ENCODE measurements at places on chromosomes 6 and 20.

DNA sequence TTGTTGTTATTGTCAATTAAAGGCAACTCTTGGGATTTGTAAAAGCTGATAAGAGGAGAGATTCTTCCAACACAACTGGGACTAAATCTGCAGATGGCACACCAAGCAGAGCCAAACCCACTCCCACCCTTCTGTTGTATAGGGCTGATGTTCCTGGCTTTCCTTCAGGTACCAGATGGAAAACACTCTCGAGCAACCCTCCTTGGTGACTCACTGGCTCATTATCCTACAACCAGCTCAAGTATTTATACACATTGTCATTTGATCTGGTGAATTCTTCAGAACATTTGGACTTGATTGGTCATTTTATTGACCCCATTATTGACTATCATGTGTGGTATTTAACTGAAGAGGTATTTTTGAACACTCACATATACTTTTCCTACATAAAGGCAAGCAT is 190.3 kb upstream of the PCSK2 start:
- no peak for DNase-seq

DNA sequence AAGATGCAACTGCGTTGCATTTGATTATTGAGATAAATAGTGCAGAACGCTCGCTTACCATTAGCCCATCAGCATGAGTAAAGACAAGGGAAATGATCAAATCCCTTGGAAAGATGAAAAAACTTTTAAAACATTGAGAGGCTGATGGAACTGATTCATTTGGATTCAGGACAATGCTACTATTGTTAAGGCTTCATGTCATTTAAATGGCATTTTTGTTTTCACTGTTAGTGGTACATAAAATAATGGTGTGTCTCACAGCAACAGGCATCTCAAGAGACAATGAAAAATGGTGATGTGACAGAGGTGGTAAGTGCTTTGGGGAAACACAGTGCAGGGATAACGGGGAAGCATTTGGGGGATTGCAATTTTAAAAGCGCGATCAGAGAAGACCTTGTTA is 159.7 kb upstream of the KCNG1 start:
- no peak for DNase-seq

DNA sequence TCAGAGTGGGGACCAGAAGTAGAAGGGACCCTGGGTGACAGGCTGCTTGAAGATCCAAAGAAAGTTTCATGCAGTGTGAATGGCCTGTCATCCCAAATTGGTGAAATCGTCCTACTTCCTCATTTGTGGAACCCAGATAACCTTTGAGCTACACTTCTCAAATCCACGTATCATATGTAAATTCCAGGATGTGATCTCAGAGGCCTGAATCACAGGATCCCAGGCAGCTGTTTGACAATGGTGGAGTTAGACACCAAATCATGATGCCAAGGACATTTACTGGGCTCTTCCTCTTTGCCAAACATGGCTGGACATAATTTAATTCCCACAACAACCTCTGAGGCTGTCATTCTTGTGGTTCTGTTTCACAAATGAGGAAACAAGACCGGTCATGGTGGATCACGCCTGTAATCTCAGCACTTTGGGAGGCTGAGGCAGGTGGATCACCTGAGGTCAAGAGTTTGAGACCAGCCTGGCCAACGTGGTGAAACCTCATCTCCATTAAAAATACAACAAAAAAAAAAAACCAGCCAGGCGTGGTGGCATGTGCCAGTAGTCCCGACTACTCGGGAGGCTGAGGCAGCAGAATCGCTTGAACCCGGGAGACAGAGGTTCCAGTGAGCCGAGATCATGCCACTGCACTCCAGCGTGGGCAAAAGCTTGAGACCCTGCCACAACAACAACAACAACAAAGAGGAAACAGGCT is 39.9 kb upstream of the TTPAL start:
- DNase-seq, result no peak

DNA sequence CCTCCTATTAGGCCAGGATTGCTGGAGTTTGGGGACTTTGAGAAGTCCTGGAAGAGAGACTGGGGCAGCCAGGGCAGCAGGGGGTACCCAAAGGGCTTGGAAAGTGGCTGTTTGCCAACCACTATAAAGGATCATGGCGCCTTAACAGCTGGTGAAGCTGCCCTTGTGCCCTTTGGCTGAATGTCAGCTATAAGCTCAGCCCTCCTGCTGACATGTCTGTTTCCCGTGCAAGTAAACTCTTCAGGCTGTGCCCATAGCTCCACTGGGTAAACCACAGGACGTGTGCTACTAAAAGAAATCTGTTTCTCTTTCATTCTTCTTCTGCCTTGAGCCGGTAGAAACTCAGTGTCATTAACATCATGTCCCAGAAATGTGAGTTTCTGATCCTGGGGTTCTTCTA is 97.3 kb downstream of the CAP2 start:
- DNase-seq, result no peak

DNA sequence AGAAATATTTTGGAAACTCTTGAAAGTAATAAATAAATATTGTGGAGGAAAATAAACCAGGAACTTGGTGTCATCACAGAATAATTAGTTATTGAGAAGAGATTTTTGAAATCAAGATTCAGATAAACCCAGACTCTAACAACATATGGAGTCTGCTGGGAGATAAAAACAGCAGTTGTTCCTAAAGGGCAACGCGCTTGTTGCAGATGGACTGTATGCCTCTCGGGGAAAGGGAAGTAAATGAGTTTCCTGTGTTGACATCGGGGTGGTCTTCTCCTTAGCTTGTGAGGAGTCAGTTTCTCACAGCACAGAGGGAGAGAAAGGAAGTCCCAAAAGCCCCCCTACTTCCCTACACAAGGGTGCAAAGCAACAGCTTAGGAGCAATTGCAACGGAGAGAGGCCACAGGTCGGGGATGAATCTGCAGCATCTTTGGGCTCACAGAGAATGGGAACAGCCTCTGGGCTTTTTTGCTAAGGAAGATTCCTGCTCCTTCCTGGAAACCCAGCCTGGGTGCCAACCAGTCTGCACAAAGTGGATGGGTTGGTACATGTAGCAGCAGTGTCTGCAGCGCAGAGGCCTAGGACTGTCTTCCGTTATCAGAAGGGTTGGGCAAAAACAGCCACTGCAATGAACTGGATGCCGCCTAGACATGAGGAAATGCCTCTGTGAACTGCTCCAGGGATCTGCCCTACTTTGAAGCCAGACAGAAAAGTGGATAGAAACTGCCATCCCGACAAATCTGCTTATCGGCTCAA is 603.0 kb upstream of the NRSN1 start:
- no peak for DNase-seq

GRCh38 chr6:38686270-38687042 is 16.5 kb downstream of the GLO1 start:
- no peak for DNase-seq

GRCh38 chr20:60541991-60542390 is 583.8 kb downstream of the CDH26 start:
- DNase-seq, result no peak

DNA sequence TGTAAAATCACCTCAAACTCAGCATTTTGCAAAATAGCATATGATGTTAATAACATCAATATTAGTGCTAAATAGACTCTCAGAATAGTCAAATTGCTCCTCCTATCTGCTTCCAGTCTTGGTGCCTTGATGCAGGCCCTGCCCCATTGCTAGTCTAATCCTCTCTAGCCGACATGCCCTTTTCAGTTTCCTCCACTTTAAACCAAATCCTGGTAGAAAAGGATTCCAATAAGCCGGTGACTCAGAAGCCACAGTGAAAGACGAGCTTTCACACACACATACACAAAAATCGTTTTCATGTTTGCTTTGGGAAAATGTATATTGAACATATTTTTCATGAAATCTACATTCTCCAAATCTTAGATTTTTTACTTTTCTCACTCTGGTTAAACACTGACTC is 203.1 kb downstream of the LMBRD1 start:
- no peak for DNase-seq

DNA sequence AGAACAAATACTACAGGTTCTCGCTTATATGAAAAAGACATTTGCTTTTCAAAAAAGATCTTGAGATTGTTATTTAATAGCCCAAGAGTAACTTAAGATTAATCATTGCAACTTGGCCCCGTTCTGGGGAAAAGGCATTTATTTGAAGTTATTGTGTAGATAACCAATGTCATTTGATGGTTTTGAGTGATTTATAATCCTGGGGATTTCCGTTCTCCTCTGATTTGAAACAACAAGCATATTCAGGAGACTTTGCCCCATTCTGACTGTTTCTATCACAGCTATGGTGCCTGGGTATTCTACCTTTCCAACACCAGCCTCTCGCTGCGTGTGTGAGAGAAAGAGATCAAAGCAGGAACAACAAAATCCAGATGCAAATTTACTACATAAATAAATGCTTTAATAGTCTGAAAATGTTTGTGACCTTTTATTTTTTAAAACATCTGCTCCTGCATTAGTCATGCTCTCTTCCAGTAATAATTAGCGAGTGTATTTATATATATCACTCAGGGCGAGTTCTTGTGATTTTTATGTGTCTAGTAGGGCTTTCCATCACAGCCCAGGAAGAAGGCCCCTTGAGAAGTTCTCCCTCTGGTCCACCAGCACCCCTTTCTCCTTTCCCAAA is 197.9 kb upstream of the FOXQ1 start:
- no peak for DNase-seq

DNA sequence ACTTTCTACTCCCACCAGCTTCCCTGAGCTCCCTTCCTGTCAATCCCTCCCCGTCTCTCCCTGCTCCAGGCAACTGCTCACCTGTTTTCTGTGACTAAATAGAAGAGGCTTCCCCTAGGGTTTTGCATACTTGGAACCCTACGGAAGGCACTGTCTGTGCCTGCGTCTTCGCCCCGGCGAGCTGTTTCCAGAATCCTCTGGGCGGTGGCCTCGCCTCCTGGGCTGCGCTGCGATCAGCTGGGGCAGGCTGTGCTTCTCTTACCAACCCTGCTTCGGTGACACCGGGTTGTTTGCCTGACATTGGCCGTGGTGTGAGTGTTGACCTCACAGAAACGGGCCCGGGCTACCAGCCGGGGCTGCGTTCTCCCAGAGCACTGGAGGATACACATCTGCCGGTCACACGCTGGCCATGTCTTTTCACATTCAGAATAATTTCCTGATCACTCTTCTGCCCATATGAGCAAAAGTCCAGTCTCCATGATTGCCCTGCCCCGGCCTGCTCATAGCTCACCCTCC is 29.4 kb upstream of the CCR6 start:
- DNase-seq, result no peak

GRCh38 chr20:24199501-24199900 is 210.9 kb upstream of the GGTLC1 start:
- DNase-seq, result no peak

- no peak for DNase-seq
These were observed 287.1 kb upstream of the CDH4 start for GRCh38 chr20:60964911-60965310.
